NCI-H69 (cell line): ENCODE measurements at places on chromosomes 3 and 15.
A peak's percentile ranks its signal among the peaks of the same experiment; 100 is the strongest.

DNA sequence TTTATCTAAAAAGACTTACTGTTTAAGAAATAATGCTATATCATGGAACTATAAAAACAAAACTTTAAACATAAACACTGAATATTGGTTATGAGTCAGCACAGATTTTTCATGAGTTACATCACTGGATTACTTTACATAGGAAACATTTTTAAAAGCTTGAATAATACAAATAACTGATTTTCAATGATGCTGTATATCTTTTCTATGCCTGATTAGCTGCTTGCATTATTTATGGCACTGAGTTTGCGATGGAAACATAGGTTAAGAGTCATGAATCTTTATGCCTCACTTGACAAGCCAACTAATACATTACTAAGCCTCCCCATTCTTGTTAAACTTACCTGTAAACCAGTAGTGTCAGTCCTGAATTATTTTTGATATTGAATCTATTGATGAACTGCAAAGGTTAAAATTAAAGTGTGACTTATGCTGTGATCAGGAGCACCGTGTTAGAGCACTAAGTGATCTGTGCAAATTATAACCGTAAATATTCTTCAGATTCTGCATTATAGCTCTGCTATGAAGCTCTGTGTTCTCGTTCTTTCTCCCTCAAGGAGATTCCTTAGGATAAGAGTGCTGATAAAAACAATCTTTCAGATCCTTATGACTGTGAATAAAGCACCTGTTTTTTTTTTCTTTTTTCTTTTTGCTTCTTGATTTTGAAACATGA lies 437.3 kb upstream of the BCHE start:
- DNase-seq, result no peak

- DNase-seq, result no peak
Observed at GRCh38 chr3:112373924-112374323, 41.0 kb downstream of the CD200 start.

- no peak for DNase-seq
Observed at GRCh38 chr3:131630807-131631206, 128.0 kb upstream of the MRPL3 start.

DNA sequence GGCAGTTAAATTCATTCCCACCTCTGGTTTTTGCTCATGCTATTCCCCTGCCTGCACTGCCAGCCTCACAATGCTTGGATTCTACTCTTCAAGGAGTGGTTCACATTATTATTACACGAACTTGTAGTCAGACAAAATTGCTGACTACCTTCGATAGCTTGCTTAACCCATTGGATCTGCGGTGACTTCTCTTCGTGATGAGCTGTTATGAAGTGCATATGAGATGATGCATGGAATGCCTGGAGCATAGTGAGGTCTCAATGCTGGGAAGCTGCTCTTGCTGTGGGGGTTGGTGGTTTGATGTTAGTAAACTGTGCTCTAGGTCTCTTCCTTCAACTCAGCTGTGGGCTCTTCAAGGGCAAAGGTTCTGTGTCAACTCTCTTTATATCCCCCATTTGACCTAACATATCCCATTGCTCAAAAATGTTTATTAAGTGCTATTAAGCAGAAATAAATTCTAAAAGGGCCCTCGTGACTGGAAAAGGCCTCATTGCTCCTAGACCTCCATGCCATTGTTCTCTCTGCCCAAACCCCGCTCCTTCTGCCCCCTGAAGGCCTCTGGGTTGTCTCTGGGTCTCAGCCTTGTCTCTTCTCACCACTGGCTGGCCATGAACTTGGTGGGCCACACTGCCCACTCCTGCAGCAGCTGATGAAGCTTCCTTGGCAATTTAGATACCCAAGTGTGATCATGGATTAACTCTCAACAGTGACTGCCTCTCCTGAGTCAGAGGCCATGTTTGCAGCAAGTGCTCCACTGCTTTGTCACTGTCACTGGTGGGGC lies 4.5 kb upstream of the SLCO2A1 start:
- no peak for DNase-seq

GRCh38 chr3:32493437-32494414 lies 8.9 kb downstream of the CMTM6 start:
- no peak for DNase-seq

- DNase-seq, result no peak
Observed at GRCh38 chr3:172766241-172766640, 15.7 kb downstream of the ECT2 start.

DNA sequence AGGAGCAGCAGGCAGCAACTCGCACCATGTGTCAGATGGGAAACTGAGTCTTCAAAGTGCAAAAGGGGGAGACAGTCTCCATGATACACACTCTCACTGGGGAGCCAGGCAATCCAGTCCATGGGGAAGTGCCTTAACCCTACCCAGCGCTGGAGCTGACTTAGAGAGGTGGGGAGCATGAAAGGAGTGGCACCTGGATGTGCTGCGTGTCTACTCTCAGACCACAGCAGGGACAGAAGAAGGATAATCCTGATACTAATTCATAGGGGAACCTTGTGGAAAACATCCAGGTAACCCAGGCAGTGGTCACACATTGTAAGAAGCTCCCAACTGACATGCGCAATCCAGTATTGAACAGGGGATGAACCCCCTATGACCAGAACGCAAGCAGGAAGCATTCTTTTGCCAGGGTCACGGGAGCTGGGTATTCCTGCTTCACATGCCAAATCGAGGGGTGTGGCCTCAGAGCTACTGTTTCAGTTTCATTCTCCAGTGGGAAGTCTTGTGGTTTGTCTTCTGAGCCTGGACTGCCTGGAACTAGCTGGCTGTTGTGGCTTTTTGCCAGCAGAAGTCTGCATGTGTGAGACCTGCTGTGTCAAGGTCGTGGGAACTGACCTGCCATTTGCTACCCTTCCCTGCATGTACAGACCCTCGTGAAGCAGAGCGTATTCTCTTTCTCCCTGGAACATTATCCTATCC lies 367.6 kb upstream of the NDN start:
- peak; percentile 6 for DNase-seq

- DNase-seq, result no peak
Observed at GRCh38 chr3:129310111-129311011, 31.7 kb downstream of the HMCES start.

- DNase-seq, result peak; percentile 59
Observed at GRCh38 chr3:143720381-143720780, 127.9 kb downstream of the SLC9A9 start.

GRCh38 chr3:150238995-150239619 lies 169.0 kb upstream of the TSC22D2 start:
- peak; percentile 79 for DNase-seq

GRCh38 chr3:101158374-101158773 lies 162.0 kb downstream of the IMPG2 start:
- DNase-seq, result no peak

DNA sequence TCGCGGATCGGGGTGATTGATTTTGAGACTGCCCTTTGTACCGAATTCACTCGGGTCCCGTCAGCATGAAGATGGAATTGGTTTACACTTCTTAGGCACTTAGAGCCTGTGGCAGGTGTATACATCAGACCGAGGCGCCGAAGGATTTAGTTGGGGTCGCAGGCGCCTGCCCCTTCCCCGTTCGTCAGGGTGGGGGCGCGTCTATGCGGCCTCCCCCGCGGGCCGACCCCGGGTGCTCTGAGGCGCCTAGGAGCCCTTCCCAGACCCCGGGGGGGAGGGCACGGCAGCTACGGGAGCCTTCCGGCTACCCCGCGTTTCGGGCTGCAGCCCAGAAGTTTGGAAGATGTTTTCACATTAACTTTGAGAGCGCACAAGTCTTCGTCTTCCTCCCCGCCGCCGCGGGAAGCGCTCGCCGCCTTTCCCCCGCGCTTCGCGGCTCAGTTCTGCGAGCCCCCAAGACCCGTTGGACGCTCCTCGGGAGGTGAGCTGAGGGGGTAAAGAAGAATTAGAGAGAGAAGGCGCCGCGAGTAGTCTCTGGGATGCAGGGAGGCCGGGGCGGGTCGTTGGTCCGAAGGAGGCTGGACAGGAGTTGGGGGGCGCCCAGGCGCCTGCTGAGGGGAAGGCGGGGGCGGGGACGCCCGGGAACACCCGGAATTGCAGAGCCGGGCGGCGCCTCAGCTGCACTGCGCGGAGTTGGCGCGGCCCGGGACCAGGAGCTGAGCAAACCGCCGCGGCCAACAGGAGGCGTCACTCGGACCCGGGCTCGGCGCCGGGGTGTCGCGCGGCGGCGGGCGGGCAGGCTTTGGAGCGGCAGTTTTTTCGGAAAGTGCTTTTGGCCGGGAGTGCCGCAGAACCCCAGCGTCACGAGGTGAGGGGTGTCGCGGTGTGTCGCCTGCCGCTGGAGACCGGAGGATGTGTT lies 780 bp downstream of the TIPARP start:
- peak; percentile 75 for DNase-seq

DNA sequence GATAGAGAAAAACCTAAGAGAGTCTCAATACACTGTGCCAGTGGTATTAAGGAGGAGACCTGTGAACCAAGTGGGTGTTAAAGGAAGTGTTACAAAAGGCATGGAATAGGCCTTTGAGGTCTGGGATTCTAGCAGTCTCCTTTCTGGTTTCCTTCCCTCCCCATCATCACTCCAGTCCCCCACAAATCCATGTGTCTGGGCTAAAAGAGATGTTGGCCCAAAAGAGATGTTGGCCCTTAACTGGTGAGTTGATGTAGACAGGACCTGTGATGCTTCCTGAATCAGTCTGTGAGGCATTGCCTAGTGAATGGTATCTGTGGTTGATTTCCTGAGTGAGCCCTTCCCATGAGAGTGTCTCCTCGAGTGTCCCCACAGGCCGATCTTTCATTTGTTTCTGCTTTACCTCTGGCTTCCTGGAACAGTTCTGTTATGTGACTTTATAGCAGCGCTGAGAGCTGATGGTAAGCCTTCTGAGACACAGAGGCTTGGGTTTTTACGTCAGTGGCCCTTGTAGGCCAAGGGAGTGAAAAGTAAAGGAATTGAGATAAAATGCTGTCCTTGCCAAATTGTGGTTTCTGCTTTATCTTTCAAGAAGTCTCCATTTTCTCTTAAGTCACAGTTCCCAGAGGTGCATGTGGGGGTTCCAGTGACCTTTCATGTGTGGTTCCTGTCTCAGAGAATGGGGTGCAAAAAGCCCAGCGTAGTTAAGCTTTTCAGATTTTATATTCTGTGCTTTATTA lies 87.8 kb downstream of the KLHL25 start:
- no peak for DNase-seq

DNA sequence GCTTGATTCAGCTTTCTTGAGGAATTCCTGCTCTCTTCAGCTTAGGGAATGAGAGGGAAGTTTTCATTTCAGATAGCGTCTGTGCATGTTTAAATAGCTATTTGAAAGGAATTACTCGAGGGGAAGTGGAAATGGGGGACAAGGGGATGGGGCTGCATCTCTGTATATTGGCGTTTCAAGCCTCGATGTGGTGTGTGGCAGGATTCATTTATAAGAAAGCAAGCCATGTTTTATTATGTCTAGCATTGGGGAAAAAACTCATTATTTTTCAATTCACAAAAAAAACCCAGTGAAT lies 1.0 kb downstream of the ATP2C1 start:
- DNase-seq, result peak; percentile 19

DNA sequence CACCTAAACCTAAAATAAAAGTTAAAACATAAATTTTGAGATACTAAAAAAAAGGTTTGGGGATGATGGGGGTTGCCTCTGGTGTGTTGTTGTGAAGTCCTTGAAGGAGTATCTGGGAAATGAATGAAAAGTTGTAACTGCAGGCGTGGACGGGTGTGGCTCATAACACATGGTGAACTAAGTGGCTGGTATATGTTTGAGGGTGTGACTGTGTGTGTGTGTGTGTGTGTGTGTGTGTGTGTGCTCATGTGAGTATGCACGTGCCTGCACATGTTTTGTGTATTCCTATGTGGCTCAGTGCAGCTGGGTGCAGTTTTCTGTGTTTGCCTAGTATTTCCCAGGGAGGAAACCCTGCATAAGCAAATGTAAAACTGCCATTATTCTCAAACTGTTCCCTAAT lies 229.9 kb upstream of the TRIM42 start:
- no peak for DNase-seq

- DNase-seq, result no peak
Observed at GRCh38 chr3:39754549-39754948, 54.9 kb upstream of the MYRIP start.

DNA sequence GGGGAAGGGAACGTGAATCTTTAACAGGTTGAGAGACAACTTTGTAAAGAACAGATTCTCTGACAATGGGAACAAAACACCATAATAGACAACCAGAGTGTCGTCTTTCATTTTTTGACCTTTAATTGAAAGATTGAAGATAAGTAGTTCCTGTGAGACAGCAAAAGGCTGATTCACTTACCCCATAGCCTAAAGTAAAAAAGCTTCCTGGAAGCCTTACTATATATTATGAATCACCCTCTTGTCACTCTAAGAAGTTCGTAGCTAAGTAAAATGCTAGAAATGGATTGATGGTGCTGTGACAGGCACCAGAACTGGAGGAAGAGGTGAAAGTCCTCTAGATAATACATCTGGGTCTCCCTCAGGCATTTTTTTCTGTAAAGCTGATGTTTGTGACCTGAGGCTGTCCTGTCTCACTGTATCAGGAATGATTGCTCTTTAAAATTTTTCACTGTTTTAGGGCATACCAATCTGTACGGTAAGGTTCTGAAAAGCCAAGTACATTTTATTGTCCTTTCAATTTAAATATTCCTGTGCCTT lies 824.6 kb upstream of the SEMA6D start:
- DNase-seq, result peak; percentile 41

DNA sequence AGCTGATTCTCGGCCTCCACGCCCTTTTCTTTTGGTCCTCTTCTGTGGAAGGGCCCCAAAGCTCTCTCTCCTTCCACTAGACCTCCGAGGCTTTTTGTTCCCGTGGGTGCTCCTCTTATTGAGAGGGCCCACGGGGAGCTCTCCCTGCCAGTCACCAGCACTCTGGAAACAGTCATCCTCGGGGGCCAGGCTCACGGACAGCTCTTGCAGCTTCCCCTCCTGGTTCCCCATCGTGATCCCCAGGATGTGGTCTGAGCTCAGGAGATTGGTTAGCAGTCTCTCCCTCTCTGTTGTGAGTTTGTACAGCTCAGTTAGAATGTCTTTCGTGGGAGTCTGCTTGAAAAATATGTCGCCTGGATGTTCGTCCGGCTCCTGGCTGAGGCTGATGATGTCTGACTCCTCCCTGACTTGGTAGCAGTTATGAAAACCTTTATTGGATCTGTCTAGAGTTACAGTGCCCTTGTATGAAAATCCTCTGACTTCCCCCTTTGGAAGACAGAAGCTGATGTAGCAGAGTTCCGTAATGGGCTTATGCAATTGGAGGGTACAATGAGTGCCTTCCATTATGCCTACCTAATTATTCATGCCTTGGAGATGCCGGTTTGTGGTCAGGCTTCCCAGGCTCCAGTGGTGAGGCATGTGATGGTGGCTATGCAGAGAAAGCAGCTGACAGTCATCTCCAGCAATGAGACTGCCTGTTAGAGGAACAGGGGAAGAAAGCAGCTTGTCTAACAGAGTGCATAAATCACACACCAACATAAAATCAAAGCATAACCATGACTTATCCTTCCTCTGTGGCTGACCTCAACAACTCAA lies 40.0 kb downstream of the FMN1 start:
- DNase-seq, result no peak

DNA sequence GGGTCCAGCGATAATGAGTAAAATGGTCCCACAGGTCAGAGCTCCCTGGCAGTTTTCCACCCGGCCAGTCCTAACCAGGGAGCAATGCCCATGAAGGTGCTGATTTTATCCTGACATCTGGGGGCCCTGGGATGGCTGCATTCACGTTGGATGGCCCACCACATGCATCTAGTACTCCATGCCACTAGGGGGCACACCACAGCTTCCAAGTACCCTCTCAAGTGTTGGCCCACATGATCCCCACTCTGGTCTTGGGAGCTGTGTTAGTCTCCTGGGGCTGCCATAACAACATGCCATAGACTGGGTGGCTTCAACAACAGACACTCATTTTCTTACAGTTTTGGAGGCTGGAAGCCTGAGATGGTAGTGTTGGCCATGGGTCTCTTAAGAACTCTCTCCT lies 225.5 kb downstream of the SLCO3A1 start:
- peak; percentile 55 for DNase-seq

- DNase-seq, result no peak
Observed at GRCh38 chr15:34691034-34691433, 63.8 kb downstream of the GJD2 start.
